ENCODE measurements at places on chromosomes 5 and 9.
A peak's percentile ranks its signal among the peaks of the same experiment; 100 is the strongest.

GRCh38 chr5:179141867-179142266 lies 81.7 kb downstream of the ZNF354C start:
- no peak for DNase-seq

DNA sequence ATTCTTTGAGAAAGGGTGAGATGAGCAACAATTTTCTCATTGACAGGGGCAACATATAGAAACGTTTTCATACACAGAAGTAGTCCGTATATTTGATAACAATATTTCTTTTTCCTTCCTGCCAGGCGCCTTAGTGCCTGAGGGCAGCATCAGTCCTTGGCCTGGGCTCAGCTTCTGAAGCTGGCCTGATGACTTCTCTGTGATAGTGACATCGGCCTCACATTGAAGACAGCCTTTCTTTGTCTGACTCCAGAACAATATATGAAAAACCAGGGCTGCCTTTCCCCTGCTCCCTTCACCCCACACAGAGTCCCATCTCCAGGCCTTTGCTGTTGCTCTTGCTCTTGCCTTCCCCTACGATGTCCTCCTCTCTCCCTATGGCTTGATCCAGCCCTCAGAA lies 24.1 kb upstream of the TCOF1 start:
- DNase-seq, result peak; percentile 90

DNA sequence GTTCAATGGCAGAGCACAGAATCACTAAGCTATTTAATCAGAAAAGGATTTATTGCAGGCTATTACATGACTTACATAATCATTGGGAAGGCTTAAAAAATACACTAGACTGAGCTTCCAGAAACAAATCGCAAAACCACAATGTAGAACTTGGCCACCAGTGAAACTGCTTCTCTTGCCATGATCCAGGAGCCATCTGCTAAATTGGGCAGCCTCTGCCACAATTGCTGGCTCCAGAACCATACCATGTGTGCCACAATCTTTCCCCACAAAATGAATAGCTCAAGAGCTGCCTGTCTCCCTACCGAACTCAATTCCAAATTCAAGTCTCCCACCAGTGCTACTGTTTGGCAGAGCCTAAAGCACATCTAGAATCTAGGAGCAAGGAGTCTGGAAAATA lies 9.8 kb upstream of the ERAP1 start:
- peak; percentile 38 for DNase-seq

GRCh38 chr5:59782856-59783255 lies 110.7 kb downstream of the PDE4D start:
- DNase-seq, result no peak

GRCh38 chr5:5141339-5141599 lies 1.1 kb downstream of the ADAMTS16 start:
- DNase-seq, result no peak

GRCh38 chr9:123933440-123934212 lies 3.7 kb upstream of the DENND1A start:
- no peak for DNase-seq

GRCh38 chr5:112143690-112144089 lies 275.4 kb downstream of the EPB41L4A start:
- DNase-seq, result no peak

GRCh38 chr5:157388111-157388710 lies 71.8 kb upstream of the NIPAL4 start:
- no peak for DNase-seq

GRCh38 chr5:115379622-115380344 lies 83.3 kb upstream of the CCDC112 start:
- no peak for DNase-seq

- no peak for DNase-seq
Measured at GRCh38 chr5:138969323-138970002, 94.3 kb upstream of the LRRTM2 start.

DNA sequence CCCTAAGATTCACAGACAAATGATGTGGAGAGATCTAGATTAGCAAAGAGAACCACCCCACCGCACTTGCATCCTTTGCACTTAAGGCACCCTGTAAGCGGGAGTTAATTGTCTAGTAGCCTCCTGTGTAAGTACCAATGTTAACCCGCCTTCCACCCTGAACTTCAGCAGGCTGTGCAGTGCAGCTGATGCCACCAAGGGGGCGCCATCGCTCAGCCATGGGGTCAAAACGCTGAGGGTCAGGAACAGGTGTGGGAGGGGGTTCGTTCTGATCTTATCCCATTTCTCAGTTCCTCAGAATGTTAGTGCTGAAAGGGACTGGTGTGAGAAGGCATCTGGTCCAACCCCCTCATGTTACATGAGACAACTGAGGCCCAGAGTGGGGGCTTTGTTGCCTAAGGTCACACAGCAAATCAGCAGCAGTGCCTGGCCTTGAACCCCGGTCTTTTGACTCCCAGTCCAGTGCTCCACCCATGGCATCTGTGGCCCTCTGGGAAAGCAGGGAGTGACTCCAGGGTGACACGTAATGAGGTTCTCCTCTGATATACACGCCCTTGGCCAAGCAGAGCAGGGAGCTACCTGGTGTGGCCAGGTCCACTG lies 57.3 kb downstream of the CYFIP2 start:
- no peak for DNase-seq

GRCh38 chr5:54390539-54391031 lies 64.9 kb upstream of the HSPB3 start:
- no peak for DNase-seq

DNA sequence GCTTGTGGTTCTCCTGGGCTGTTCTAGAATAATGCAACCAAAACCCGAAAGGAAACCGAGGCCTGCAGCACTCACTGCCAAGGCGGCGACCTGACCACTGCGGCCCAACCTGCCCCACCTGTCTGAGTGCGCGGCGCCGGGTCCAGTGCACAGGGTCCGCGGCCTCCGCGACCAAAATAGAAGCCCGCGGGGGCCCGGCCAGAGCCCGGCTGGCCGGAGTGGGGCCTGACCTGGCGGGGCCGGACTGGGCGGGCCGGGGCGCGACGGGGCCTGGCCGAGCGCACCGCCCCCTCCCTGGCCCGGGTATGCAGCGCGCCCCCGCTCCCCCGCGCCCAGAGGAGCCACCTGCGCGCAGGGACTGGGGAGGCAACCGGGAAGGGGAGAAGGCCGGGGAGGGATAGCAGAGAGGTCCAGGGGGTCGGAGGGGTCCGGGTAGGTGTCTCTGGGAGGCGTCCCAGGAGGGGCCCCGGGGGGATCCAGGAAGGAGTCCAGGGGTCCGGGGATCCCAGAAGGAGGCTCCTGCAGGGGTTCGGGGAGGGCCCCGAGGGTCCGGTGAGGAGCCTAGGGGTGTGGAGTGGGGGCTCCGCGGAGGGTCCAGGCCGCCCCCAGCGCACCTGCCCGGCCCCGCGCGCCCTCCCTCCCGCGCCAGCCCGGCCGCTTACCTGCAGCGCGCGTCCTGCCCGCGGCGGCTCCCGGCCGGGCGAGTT lies 503 bp downstream of the SEMA4D start:
- DNase-seq, result no peak

DNA sequence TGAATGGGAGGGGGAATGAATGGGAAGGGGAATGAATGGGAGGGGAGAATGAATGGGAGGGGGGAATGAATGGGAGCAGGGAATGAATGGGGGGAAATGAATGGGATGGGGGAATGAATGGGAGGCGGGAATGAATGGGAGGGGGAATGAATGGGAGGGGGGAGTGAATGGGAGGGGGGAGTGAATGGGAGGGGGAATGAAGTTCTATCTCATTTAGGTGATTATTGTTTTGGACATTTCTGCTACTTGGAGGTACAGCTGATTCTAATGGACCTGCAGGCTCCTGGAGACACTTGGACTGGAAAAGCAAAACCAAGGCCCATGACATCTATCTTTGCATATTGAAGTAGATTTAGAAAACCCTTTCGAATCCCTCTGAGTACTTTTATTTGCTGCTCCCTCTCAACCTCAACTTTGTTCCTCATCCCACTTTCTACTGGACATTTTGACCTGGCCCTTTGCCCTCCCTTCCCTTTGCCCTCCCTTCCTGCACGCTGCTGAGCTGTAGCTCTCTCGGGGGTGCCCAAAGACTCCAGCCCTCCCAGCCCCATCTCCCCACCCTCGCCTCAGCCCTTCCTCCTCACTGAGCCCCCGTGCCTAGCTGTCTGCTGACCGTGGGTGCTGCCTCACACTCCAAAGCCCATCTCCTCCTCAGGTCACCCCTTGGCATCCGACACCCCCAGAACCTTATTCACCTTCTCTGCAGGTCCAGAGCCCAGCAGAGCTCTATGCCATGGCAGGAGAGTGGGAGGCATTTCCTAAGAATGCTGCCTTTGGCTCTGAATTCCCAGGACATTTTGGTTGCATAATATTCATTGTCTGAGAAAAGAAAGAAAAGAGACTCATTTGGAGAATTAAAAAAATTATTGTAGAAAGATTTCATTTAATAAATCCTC lies 19.9 kb upstream of the LPCAT1 start:
- no peak for DNase-seq

DNA sequence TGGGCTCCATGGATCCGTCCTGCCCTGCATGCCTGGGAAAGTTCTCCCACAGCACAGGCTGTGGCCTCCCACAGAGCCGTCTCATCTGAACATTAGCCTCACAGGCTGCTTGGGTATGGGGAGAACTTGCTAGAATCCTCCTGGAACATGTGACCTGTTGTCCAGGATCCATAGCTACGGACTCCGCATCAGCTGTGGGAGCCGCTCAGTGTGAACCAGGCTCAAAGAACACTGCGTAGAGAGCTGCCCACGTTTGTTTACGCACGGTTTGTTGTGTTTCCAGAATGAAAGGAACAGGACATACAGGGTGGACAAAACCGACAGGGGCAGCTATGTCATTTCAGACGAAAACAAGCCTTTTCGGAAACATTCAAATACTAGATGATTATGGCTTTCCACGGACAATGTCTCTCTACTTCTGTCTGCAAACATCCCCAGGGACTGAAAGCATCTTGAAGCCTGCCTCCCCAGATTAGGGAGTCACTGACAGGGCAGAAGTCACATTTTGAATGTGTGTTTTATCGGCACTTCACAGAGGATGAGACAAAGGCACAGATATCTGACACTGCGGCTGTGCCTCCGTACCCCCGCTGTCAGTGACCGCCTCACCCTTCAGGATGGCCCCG lies 390.3 kb downstream of the GADD45G start:
- no peak for DNase-seq

DNA sequence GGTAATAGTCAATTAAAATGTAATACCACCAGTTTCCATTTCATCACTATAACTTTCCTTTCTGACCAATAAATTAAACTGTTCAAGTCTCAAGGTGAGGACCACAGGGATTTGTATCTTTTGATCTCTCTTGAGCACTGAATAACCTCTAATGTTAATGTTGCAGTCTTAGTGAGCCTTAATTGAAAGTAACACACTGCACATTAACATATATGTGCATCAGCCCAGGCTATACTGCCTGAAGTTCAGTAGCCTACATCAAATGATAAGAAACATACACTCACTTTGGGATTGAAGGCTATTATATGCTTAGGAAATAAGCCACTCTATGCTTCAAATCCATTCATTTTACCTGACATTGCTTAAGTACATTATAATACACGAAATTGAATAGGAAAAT lies 311.0 kb upstream of the DAP start:
- no peak for DNase-seq

DNA sequence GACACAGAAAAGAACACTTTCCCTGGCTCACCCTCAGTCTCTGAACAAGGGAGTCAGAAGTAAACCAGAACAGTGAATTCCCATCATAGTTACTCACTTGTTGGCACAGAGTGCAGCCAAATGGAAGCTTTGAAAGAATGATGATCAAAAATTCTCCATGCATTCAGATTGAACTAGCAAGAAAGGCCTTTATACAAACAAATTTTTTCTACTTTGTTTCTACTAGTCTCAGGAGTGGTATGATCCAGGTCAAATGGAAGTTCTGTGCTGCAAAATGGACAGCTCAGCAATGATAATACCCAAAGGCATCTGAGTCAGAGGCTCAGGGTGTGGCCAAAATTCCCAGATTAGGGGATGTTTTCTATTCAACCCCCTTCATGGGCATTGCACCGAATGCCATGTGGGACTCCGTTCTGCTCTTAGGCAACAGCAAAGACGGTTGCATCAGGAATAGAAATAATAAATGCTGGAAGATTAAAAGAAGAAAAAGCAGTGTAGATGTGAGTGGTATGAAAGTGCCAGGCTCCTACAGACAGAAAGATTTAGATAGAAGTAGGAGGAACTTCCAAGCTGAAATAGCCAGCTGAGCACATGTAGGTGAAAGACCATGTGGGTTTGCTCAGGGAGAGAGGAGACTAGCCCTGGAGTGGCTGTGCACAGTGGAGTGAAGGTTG lies 24.0 kb upstream of the ASPN start:
- peak; percentile 21 for DNase-seq

DNA sequence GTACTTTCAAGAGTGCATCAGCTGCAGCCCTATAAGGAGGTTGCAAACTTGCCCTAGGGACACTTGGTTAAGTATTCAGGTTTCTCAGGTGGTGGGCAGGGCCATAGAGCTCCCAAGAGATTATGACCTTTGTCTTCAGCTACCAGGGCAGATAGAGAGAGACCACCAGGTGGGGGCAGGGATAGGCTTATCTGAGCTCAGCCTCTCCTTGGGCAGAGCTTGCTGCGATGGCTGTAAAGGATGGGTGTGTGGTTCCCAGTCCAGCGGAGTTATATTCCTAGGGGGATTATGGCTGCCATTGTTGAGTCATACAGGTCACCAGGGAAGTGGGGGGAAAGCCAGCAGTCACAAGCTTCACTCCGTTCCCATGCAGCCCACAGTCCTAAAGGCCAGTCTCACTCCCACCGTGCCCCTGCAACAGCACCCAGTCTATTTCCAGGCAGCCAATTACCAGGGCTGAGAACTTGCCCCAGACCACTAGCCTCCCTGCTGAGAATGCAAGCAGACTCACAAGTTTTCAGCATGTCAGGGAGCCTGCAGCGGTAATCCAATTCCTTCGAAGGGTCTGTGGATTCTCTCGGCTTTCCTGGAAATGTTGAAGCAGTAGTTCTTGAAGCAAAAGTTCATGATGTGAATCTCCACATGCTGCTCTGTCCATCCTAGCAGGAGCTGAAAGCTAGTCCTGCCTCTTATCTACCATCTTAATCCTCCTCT lies 151.5 kb downstream of the SLC12A2 start:
- DNase-seq, result no peak

DNA sequence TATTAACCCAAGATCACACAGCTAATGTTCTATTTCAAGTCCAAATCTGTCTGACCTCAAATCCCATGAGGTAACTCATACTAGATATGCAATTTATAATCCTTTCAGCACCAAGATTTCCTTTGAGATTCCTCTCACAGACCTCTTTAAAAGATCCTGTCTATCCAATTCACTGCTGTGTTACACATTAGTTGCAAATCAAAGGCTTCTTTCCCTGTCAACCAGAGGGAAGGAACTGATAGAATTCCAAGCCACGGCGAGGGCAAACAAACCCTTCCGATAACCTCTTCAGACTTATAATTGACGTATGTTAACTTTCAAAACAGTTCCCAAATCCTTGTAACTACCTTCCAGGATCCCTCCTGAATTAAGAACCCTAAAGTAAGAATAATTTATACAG lies 168.9 kb downstream of the DRD1 start:
- no peak for DNase-seq

DNA sequence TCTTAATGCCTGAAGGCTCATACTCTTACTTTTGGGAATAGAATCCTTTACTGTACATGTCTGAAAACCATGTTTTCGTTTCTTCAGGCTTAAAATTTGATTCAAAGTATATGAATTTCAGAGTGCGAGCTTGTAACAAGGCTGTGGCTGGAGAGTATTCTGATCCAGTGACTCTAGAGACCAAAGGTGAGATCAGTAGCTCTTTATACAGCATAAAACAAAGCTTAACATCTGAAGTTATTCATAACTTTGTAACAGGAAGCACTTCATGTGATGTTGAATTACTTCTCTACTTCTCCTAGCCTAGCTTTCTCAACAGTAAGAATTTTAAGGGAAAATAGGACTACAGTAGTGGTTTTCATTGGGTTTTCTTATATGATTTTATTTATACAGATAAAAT lies 49.4 kb upstream of the FKTN start:
- no peak for DNase-seq

GRCh38 chr9:109956717-109957440 lies 176.9 kb downstream of the PALM2AKAP2 start:
- no peak for DNase-seq
